ENCODE measurements at places on chromosomes 5 and 9.

- DNase-seq, result no peak
Measured at GRCh38 chr9:131562032-131562959, 17.0 kb downstream of the PRRT1B start.

- no peak for DNase-seq
Measured at GRCh38 chr5:97094579-97095317, 47.7 kb downstream of the LIX1 start.

GRCh38 chr5:109485030-109485429 lies 75.3 kb upstream of the PJA2 start:
- no peak for DNase-seq

DNA sequence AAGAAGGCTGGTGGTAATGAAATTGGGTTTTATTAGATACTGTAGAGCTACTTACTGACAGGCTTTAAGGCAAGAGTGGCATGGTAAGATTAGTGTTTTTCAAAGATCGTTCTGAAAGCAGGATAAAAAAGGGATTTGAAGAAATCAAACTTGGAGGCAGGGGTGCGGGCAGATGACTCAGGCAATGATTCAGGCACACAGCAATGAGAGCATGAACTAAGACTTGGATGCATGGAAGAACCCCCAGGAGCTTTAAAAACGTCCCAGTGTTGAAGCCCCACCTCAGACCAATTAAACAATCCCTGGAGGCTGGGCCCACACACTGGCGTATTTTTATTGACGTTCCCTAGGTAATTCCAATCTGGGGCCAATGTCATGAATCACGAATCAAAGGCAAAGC lies 102.5 kb downstream of the SREK1 start:
- no peak for DNase-seq

DNA sequence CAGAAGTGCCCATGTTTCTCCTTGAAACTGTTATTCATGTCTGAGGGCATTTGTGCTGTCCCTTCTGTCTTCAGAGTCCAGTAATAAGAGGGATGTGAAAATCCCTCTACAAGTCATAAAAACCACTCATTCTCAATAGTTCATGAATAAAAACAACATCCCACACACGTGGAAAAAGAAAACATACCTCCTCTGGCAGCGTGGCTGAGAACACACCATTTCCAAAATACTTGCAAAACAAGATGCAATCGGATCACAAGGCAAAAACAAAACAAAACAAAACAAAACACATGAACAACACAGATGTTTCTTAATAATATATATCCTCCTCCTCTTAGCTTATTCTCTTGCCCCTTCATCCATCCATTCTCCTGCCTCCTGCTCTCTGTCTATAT lies 71.0 kb upstream of the EQTN start:
- no peak for DNase-seq

DNA sequence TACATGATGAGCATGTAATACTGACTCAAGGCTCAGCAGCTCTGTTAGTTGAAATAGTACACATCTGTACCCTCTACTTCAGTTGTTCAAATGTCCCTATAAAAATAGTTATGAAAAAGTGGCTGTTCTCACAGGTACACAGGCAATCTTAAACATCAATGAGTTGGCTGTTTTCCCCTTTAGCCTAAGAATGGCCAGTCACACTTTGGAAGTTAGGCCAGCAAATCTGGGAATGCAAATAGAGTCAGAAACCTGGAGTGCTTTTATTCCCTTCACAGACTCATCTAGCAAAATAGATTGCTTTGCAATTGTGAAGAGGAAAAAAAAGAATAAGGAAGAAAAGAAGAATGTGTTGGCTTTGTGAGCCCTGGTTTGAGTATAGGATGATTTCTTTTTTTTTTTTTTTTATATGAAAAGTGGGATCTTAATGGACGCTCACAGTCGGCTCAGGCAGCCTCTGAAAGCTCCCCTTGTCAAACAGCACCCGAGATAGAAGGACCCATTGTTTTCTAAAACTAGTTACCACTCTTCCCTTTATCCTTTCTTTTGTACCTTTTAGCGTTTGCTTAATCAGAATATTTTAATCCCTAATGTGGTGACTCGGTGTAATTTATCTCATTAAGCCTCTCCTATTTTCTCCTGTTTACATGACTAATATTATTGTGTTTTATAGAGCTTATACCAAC lies 27.9 kb upstream of the TLE1 start:
- DNase-seq, result no peak

DNA sequence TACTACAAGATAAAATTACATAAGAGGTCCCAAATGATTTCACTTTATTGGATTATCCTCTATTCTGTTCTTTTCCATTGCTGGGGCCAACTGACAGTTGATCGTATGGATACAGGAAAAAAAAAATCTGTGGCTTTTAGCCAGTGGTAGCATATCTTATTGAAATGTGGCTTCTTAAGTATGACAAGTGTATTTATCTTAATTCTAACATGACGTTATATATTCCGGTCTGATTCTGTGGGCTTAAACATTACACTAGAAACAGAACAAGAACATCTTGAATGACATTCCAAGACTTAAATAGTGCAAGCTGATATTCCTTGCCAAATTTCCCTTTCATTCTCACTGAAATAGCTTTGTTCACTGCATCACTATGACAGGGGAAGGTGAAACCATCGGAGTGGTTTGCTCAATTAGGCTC lies 117.9 kb downstream of the INSYN2B start:
- no peak for DNase-seq

DNA sequence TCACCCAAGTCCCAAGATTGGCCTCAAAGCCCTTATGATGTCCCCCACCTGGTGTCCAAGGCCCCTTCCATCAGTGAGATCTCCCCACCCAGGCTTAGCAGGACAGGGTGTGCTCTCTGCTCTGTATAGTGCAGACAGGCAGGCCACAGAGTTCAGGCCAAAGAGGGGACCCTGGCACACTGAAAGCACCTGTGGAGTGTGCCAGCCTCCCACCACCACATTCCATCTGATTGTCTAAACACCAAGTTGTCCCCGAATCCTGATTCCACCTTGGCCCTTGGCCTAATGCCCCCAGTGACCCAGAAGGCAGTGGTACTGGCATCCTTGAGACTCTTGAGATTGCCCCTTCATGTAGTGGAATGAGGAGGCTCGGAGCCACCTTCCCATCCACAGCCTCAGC lies 5.4 kb downstream of the SPINK4 start:
- DNase-seq, result no peak

- DNase-seq, result no peak
Measured at GRCh38 chr9:77544546-77544945, 103.6 kb downstream of the GNA14 start.

DNA sequence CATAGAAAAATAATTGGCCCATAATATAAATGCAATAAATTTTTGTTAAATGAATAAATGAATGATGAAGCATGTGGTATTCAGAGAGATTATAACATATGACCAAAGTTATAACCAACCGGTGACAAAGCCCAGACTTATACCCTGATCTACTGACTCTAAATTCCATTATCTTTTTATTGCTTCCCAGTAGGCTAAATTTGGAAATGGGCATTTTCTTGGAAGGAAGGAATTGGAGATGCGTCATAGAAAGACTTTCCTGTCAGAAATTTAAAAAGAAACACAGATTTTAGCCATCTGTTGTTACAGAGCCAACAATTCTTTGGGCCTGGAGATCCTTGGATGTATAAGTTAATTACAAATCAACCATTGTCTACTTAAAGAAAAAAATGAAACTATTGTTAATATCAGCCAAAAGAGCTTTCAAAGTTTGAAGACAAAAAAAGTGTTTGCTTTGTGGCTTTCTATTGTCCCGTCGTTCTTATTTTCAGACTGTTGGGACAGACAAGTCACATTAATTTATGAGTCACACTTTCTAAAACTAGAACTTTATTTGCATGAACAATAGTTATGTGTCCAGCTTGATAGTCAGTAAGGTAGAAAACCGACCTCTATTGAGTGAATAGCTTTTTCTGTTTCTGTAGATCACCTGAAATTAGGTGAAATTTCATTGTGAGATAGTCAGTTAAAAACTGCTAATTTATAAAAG lies 428.7 kb downstream of the GABRG2 start:
- no peak for DNase-seq

GRCh38 chr5:158770506-158770905 lies 329.2 kb downstream of the EBF1 start:
- no peak for DNase-seq

- no peak for DNase-seq
Measured at GRCh38 chr9:27497883-27498417, 26.1 kb upstream of the IFNK start.

DNA sequence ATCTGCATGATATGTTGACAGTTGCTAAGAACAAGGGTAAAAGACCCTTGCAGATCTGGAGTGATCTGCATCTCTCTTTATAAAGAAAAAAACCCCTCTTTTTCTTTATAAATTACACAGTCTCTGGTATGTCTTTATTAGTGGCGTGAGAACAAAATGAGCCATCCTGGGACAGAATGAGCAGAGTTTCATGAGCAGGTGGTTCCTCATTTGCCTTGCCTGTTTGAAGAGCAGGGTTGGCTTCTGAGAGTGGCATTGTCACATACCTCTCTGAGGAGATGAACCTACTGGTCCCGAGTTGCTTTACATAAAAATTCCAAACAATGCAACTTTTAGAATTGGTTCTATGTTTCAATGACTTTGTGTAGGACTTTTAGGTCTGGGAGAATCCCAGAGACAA lies 94.3 kb downstream of the INSYN2B start:
- DNase-seq, result no peak

DNA sequence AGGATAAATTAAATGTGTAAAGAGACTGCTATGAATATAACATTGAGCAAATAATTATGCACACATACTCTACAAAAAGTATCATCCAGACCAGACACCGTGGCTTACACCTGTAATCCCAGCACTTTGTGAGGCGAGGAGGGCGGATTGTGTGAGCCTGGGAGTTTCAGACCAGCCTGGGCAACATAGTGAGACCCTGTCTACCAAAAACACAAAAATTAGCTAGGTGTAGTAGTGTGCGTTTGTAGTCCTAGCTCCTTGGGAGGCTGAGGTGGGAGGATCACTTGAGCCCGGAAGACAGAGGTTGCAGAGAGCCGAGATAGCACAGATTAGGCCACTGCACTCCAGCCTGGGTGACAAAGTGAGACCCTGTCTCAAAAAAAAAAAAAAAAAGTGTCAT lies 2.4 kb upstream of the CDC42SE2 start:
- DNase-seq, result no peak

DNA sequence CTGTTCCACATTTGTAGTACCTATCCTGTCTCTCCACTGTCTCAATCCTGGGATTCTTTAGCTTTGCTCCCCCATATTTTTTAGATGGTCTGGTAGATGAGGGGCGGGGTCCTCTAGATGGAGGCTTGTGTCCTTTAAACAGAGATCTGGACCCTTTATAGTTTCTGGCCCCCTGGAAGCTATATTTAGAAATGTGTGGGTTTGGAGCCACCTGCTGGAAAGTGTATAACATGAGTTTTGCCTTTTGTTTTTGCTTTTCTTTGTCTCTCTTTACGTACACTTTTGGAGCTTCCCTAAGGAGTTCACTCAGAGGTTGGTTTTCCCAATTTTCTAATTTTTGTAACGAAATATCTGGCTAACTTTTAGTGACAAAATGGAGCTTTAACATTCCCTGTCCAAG lies 110.7 kb downstream of the CFAP95 start:
- no peak for DNase-seq

- no peak for DNase-seq
Measured at GRCh38 chr5:107875833-107876232, 205.1 kb upstream of the EFNA5 start.

DNA sequence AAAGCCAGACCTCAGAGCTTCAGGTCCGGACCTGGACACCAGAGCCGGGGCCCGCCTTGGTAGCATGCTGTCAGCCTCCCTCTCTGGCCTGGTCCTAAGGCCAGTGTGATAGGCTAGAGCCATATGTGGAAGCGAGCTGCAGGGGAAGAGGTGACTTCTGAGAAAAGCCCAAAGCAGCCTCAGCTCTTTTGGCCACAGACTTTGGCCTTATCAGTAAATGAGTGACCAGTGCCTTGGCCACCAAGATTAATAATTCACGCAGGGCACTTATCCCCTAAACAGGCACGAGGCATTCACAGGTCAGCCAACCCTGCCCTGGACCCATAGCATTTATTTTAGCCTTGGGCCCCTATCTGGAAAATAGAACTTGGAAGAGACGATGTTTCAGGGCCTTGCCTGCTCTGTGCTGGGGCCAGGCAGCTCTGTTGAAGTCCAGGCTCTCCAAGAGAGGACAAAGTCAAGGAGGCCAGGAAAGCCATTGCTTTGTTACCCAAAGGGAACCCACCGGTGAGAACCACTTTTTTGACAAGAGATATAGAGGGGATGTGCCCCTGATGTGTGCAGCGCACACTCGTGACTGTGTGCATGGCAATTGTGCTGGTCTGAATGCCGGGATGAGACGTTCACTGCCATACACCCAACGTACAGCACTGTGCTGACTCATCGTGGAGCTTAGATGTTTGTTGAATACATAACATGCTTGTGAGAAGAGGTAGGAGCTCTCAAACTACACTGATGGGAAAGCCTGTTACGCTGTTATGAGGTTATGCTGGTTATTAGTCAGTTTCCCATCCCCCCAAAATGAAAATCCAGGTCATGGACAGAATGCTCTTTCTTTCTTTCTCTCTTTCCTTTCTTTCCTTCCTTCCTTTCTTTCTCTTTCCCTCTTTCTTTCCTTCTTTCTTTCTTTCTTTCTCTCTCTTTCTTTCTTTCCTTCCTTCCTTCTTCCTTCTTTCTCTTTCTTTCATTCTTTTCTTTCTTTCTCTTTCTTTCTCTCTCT lies 5.0 kb upstream of the SLC34A1 start:
- no peak for DNase-seq

GRCh38 chr9:16363073-16363781 lies 507.2 kb downstream of the BNC2 start:
- no peak for DNase-seq

GRCh38 chr9:16771356-16771755 lies 99.1 kb downstream of the BNC2 start:
- no peak for DNase-seq

DNA sequence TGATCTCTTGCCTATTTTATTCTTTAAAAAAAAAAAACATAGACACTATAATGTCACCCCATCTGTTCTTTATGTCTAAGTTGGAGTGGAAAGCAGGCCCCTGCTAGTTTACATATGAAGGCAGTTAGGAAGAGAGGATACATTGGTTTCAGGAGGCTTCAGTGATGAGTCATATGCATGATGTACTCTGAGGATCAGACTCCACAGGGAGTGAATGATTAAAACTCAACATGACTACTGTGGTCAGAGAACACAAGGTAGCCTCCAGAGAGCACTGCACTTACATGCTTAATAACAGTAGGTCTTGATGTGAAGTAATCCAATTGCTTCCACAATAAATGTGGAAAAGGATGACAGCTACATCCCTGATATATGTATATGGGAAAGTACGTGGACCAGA lies 22.7 kb upstream of the FSTL4 start:
- no peak for DNase-seq

DNA sequence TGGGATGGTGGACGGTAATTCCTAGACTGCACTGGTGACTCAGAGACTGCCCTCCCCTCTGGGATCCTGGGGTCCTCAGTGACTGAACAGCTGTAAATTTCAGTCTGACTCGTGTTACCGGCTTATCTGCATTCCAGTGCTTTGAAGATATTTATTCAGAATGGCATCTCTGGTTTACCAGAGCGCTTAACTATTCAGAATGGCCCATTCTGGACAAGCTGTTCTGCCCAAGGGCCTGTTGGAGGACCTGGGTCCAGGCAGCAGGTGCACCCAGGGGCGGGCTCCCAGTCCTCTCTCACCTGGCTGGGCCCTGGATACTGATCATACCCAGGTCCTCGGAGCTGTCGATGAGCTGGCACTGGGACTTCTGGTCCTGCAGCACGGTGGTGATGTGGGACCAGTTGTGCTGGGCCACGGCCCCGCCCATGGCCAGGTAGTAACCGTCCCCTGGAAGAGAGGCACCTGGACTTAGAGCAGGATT lies 48.0 kb downstream of the SARDH start:
- no peak for DNase-seq

- no peak for DNase-seq
Measured at GRCh38 chr9:38181232-38181631, 112.2 kb upstream of the SHB start.
